Bronchial epithelial cell (primary cell): ENCODE measurements at places on chromosomes 11 and 22.

- DNase-seq = no peak
These were observed 568 bp downstream of the SCUBE1 start for GRCh38 chr22:43342347-43343261.

DNA sequence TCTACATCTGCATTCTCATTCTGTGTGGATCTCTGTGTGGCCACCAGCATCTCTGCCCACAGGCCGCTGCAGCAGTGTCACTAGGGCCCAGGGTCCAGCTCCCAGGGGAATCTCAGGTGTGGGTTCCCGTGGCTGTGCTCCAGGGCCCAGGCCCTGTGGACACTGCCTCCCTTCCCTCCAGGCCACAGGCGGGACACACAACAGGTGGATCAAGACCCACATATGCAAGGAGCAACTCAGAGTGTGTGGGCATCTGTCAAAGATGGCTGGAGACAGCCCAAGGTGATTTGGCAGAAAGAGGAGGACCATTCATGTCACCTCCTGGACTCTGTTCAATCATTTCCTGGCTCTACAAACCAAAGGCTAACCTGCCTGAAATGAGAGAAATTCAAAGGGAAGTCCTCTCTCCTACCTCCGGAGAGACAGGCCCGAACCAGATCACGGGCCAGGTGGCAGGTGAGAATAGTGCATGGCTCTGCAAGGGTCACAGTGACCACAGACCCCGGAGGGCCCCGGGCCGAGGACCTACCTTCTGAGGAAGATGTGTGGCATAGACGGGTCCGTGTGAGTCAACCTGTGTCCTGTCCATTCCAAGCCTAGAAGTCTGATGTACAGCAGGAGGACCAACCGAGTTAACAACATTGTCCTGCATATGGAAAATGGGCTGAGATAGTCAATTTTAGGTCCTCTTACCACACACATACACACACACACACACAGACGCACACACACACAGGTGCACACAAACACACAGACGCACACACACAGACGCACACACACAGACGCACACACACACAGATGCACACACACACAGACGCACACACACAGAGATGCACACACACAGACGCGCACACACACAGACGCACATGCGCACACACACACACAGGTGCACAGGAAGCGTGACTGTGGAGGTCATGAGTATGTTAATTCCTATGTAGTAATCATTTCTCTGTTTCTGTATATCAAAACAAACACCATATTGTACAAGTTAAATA is 1068.5 kb downstream of the BRD1 start:
- no peak for DNase-seq

DNA sequence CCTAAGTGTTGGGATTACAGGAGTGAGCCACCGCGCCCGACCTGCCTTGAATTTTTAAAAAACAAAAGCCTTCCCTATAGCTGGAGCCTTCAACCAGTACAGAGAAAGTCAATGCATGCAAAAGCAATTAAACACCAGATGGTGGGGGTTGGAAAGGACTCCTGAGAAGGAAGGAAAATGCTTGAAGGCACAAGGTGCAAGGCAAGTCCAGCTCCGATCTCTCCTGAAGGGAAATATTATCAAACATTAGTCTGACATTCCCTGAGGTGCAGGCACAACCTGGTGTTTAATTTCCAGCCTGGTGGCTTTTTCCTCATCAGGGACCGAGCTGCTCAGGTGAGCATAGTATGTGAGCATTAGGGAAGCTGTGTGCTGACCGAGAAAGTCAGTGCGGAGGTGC is 12.9 kb upstream of the RAPSN start:
- DNase-seq = no peak

GRCh38 chr11:124108156-124108555 is 7.1 kb upstream of the VWA5A start:
- DNase-seq = peak; percentile 53

DNA sequence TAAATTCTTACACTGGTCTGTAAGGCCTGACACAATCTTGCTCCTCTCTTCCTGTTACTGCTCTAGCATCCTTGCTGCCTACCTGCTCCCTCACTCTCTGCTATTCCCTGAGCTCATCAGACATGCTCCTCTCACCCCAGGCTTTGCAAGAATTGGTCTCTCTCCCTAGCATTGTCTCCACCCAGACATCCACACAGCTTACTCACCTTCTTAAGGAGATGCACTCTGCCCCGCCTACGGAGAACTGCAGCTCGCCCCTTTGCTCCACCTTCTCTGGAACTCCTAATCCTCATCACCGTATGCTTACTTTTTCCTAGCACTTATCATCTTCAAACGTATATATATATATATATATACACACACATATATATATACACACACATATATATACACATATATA is 23.3 kb upstream of the TMPRSS5 start:
- DNase-seq = peak; percentile 51

- no peak for DNase-seq
These were observed 57.7 kb downstream of the BID start for GRCh38 chr22:17716529-17716928.

DNA sequence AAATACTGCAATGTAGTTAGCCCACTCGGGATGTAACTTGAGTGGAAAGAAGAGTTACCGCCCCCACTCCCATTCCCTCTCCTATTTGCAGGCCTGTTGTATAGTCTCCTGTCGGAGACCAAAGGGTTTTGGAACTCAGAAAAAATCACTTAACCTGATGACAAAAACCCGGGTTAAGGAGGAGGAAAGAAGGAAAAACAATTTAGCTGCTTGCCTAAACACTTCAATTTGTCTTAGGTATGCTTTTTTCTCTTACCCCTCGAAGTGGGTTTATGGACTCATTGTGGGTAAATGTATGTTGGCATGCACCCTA is 2.2 kb downstream of the YAP1 start:
- no peak for DNase-seq

DNA sequence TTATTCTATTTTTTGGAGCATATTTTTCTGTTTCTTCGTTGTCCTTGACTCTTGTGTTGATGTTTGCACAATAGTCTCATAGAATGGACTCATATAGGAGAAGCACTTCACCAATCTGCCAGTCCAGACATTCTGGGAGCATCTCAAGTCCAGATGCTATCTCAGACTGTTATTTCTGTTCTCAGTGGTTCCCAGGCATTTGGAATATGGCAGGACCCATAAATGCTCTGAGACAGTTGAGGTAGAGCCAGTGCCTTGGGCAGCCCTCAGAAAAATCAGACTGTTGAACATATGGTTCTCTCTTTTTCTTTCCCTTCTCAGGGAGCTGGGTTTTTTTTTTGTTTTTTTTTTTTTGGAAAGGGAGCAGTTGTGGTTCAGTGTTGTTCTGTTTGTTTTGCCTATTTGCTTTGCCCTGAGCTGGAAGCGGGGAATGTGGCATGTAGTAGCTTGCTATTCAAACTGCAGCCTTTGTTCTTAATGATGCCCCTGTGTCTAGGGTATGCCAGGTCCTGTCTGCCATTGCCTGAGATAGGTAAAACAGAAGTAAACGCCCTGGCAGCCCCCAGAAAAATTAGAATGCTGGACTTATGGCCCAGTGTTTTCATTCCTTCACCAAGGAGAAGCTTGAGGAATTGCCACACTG is 3.7 kb upstream of the MS4A2 start:
- peak; percentile 91 for DNase-seq

DNA sequence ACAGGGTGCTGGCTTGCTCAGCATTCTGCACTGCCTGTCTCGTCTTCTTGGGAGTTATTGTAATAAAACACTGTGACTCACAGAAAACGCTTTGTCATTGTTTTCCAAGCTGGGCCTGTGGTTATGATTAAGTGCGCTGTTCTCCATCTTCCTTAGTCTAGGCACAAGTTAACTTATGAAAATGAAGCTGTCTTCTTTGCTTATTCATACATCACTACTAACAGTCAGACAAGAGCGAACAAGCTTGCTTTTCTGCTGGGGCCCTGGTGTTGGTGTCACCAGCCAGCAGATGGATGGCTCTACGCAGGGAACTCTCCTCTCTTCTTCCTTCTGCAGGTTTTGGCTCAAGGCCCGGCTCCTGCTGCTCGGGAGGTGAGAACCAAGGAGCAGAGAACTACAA is 380.1 kb upstream of the SYN3 start:
- DNase-seq = peak; percentile 99

- DNase-seq = no peak
These were observed 597.9 kb upstream of the KIRREL3 start for GRCh38 chr11:127598476-127598875.

GRCh38 chr22:42711895-42712837 is 8.5 kb downstream of the A4GALT start:
- DNase-seq = peak; percentile 37

- DNase-seq = no peak
These were observed 2.2 kb downstream of the MAFF start for GRCh38 chr22:38203855-38204514.

DNA sequence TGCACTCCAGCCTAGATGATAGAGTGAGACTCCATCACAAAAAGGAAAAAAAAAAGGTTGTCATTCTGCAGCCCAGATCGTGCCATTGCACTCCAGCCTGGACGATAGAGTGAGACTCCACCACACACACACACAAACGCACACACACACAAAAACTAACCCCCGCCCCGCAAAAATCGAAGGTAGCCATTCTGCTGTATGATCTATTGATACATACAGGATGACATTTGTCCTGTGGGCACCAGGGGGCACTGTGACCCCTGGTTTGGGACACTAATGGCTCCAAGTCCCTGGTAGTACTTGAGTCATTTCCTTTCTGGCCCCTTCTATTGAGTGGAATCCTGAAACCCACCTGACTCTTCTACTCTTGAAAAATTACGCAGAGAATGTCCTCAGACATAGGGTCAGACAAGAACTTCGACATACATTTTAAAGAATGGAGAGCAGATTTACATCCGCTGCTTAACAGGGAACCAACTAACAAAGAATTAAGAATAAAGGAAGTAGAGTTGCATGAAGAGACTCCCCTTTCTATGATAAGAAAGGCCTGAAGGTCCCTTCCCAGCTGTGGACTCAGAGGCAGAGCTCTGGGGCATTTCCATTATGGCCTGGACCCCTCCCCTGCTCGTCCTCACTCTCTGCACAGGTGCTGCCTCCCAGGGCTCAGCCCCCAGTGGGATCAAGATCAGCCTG is 35.0 kb upstream of the PRAME start:
- DNase-seq = peak; percentile 31

DNA sequence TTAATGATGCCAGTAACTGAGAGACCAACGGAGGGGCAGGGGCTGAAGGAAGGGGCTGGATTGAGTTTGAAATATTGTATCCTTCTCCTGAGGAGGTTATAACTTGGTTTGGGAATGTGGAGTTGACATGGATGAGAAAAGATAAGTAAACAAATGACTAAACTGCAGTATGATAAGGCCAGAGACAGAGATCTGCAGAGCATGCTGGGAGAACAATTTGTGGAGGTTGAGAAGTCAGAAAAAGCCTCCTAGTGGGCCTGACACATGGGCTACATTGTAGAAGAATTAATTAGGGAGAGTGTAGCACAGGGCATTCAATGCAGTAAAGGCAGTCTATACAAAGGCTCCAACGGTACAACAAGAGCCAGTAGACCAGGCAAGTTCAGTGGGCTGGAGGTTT is 55.9 kb downstream of the SPON1 start:
- no peak for DNase-seq

DNA sequence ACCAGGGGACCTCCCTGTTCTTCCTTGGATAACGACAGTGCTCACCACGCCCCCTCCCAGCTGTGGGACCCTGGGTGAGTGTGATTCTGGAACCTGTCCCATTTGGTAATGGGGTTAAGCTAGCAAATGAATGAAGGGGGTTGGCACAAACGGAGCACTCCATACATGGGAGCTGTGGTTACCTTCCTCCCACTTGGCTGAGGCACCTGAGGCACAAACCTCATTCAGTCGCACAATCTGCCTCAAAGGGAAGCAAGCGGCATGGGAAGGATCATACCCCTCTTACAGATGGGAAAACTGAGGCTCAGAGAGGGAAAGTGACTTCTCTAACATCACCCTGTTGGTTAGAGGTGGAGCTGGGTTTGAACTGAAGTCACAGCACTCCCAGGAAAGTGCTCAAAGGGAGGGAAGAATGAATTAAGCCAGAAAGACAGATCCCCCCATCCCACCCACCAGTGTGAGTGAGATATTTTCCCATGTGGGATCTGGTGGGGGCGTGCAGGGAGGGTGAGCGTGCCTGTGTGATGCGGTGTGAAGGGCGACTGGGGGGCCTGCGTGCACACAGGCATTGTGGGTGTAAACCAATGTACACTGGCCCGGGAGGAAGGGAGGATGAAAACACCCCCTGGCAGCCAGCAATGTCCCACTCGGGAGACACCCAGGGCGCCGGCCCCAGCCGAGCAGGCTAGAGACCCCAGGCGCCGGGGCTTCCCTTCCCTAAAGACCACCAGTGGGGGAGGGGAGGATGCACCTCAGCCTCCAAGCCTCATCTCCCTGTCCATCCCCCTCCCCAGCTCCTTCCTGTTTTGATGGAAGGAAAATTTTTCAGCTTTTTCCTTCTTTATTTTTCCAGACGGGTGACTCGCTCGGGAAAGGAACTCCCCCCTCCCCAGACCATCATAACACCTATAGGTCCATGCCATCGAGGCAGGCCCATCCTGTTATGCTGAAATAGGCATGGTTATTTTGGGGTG is 8.0 kb upstream of the PDGFB start:
- peak; percentile 12 for DNase-seq

- DNase-seq = no peak
These were observed 74.5 kb downstream of the PPP6R3 start for GRCh38 chr11:68535098-68535497.

DNA sequence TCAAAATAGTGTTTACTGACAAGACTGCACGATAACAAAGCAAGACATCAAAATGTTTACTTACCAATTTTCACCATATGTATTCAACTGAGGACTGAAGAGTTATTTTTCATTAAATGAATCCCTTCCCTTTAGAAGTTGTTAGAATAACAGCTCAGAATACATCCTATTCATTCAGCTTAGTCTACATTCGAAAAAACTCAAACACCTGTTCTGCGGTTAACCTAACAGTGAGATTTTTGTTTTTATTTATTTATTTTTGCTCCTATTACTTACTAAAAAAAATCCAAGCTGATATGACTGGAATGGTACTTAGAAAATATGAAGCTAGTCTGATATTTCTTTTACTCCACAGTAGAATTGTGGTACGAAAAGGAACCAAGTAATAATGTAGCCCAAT is 10.0 kb downstream of the KCNA4 start:
- DNase-seq = no peak

DNA sequence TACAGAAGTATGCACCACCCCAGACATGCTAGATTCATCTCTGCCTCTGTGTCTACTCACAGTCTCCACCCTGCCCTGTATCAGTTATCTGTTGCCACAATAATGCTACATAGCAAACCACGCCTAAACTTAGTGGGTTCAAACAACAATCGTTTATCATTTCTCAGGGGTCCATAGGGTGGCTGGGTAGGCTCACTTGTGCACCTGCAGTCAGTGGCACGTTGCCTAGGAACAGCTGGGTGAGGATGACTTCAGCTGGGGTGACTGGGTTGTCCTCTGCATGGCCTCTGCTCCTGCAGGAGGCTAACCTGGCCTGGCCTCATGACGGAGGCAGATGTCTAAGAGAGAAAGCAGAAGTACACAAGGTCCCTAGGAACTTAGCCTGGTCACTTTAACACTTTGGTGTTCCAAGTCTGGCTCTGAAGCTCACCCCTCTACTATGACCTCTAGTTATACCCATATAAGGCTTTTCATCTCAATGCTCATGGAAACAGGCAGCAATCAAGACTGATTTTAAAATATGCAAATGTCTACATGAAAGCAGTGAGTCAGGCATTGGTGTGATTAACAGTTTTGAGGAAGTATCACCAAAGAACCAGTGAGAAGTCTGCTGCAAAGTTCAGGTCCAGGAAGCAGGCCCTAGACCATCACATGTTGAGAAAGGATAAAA is 10.7 kb downstream of the OLFML1 start:
- DNase-seq = no peak

- DNase-seq = no peak
These were observed 214.3 kb downstream of the NXPE2 start for GRCh38 chr11:114892381-114893197.

- no peak for DNase-seq
These were observed 1320.5 kb downstream of the BRD1 start for GRCh38 chr22:48507171-48507570.
